ENCODE measurements at places on chromosomes 3 and 15. TPM values are rescaled to one million over a fixed set of nuclear protein-coding genes. Genes with fewer than 3 reads are reported as not detected.

- DNase-seq, result peak; percentile 49
These were observed 985 bp downstream of the TRPC1 start for GRCh38 chr3:142724682-142725356.

GRCh38 chr3:11385891-11386290, 113.7 kb downstream of the ATG7 start:
- peak; percentile 40 for DNase-seq

DNA sequence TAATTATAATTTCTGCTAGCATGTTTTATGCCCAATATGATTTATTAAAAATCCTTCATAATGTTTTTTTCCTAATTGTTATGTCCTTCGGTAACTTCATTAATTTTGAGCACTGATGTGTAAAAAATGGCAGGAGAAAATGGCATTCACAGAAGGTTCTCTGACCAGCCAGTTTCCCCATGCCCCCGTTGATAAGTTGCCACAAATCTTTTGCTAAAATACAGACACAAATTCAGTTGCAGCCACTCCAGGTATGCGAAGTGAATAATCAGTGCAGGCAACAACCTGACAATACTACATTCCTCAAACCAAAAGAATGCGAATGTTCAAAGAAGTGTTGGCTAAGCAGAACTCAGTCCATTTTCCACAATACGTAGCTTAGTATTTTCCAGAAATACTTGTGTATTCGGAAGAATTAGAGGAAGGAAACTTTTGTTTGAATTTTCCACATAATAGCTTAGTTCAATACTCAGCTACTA, 32.7 kb downstream of the CHL1 start:
- DNase-seq, result no peak

- no peak for DNase-seq
These were observed 5.2 kb upstream of the CPLX3 start for GRCh38 chr15:74821091-74821789.

DNA sequence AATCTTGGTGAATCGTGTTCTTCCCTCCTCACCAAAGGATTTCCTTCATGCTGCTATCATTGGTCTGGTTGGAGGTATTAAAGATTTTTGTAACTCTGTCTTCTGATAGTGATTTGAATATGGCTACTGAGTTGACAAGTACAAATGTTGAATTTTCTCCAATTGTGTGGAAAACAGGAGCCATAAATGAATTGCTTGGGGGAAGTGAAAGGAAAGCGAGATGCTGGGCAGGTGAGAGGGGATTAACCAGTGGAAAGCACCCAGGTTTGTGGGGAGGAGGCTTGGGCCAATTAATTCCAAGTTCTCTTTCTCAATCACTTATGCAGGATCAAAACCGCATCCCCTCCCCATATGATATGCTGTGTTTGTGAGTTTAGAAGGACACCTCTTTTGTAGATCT, 372.5 kb downstream of the IL20RB start:
- no peak for DNase-seq

SLC35A5 gene
- total RNA-seq, result 22.6 TPM
